AG09309 (cell line): ENCODE measurements at places on chromosomes 5 and 9.

- DNase-seq: no peak
These were observed 19.1 kb upstream of the KCNMB1 start for GRCh38 chr5:170408226-170408625.

DNA sequence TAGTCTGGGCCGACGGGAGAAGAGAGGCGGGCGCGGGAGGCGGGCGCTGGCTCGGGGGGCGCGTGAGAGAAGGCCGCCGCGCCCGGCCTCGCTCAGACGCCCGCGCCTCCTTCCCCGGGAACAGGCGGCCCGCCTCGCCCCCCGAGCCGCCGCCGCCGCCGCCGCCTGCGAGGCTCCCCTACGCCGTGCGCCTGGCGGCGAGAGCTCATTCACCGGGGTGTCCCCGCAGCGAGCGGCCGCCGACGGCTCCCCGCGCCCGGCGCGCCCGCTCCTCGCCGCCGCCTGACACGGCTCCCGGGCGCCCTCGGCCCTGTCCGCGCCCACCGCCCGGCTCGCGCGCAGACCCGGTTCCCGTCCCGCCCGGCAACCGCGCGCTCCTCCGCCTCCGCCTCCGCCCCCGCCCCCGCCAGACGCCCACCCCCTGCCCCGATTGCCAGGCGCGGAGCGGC is at the start of gene GNAQ:
Gene GNAQ (minus strand): TSS at position 368 of the 449 bp plus-strand sequence. CDS start 576 bp downstream, outside the sequence.
- no peak for DNase-seq

DNA sequence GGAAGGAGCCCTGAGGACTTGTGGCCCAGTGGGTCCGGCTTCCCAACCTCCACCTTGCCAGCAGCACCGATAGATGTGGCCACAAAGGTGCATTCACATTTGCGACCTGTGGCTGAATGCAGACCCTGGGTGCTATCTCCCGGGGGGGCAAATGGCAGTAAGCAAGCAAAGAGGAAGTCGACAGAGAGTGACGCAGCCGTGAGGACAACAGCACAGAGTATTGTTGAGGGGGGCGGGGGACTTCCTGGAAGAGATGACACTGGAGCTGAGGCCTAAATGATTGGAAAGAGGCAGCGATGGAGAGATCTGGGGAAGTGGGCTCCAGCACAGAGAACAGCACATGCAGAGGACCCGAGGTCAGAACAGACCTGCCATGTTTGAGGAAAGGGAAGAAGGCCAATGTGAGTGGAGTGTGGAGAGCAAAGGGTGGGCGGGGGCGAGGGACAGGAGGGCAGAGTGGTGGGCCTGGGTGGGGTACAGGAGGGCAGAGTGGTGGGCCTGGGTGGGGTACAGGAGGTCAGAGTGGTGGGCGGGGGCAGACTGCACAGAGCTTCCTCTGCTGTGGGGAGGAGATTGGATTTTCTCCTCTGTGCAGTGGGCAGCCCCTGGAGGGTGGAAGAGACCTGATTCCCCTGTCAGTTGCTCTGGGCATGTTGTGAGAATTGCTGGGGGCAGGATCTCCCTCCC is 42.6 kb downstream of the ADAMTS2 start:
- no peak for DNase-seq

DNA sequence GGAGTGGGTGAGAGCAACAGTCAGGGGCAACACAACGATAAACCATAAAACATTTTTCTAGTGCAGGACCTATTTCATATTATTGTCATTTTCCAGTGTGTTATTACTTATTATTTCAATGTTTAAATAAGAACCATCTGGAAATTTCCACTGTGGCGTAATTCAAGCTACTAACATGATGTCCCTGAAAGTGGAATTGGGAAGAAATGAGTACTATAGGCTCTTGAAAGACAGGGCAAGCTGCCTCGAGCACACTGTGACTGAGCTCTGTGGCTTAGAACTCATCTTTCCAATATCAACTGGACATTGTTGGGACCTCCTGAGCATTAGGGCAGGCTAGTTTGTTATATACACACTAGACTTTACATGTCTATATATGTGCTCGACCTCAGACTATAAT is 182.9 kb upstream of the RIOK2 start:
- DNase-seq: no peak

DNA sequence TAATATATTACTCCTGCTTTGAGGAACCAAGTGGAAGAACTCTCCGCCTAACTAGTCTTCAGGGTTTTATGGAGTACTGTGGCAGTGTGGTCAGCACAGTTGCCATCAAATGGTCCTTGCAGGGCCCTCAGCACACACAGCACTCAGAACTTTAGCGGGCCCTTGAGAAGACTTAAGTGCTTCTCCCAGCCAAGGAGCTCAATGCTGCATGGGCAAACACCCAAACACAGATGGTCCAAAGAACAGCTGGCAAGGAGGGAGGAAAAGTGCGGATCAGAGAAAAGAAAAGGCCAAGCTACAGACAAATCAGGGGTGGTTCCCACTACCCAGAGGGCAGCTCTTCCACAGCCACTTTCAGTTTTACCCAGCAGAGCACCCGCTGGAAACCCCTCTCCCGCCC is 98.6 kb downstream of the SPOCK1 start:
- DNase-seq: no peak

DNA sequence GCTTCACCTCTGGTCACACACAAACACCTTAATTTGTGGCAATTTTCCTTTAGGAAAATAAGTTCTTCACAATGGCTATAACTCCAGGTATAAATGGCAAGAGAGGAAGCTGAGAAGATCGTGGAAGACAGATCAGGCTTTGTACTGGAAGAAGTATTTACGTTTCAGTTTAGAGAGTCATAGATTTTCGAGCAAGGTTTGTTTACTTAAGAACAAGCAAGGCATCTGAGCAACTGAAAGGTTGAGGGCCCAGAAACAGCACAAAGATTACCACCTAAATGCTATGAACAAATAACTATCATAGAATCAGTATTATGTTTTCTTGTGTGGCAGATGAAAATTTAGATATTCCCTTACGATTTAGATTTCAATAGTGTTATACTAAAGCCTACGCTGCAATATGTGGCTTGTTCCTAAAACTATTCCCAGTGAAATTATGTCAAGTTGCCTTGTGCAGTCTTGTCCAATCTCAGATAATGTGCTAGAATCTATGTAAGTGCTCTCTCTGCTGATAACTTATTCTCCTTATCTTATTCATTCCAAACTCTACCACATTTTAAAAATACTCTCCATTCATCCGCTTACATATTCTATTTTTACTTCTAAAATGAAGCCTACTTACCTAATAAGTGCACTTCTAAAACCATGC is 6.7 kb downstream of the SLCO4C1 start:
- DNase-seq: no peak

GRCh38 chr9:83583151-83584014 is 39.6 kb upstream of the IDNK start:
- no peak for DNase-seq

DNA sequence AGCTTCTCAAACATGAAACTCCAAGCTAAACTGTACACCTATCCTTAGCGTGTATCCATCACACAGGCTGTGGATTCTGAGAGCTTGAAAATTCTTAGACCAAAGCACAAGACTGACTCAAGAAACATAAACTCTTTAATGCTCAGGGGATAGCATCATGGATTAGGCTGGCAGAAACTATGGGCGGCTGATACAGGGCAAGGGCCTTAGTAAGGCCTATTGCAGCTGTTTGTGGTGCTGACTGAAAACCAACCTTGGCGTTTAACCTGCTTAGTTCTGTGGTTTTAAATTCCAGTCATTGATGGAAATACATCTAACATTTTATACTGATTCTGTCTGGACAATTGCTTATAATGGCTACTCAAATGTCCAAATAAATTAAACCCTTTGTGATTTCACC is 183.7 kb downstream of the TLR4 start:
- no peak for DNase-seq

DNA sequence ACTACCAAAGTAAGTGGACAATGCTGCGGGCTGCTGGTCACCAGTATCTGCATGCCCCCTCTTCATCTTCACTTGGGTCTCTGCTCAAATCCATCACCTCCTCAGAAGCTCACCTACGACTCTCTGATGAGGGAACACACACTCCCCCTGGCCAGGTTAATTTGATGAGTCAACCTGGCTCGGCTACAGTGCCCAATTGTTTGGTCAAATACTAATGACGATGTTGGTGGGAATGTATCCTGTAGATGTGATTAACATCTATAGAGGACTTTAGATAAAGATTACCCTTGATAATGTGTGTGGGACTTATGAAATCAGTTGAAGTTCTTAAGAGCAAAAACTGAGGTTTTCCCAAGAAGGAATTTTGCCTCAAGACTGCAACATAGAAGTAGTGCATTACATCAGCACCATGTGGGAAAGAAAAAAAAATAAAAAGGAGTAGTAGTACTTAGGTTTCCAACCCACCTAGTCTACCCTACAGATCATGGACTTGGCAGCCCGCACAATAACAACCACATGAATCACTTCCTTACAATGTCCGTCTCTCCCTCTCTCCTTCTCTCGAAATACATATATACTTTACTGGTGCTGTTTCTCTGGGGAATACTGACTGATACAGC is 467.3 kb downstream of the DNAH5 start:
- no peak for DNase-seq

- no peak for DNase-seq
These were observed 100.0 kb downstream of the CRB2 start for GRCh38 chr9:123456011-123456410.

DNA sequence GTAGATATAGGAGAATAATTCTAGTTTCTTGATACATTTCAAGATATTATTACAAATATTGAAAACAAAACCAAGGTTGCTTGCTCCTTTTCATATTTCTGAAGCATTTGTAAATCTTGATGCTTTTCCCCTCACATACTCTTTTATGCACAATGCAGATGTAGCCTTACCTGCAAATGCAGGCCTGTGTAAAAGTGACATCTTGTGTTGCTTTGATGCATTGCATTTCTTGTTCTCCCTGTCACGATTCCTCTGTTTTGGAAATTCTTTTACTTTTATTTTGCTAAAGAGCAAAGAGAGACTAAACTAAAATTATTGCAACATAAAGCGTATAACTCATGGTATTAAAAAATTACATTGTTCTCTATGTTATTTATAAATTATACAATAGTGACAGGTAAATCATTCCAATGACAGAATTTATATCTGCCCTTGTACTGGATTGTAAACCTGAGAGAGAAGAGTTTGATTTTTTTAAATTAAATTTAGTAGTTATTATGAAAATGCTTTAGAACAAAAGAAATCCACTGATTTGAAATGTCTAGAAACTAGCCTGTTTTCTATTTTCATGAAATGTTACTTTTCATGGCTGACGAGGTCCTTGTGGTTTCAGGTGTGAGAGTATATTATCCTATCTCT is 970.0 kb downstream of the MAT2B start:
- DNase-seq: no peak

DNA sequence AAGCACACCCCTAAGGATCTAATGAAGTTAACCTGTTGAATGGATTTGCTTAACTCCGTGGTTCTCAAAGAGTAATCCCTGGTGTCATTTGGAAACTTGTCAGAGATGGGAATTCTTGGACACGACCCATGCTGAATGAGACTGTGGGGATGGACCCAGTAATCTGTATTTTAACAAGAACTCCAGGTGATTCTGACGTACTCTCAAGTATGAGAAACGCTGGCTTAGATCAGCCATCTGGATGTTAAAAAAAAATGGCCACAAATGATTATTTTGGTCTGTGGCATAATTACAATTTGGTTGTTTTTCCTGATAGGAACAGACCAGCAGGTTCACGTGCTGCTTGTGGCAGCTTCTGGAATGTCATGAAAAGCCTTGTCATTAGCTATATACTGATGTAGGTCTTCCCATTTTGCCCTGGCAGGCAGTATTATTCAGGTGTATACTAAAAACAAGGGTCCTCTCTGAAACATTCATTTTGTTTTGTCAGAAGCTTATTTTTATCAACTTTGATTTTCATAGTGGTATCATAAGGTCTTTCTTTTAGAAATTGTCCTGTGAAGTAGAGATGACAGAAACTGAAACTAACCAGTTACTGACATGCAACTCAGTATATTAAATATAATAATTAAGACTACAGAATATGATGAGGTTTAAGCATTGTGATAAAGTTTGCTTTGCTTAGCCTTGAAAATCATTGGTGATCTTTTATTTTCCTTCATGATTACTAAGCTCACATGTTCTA is 15.4 kb downstream of the CPEB4 start:
- DNase-seq: no peak

DNA sequence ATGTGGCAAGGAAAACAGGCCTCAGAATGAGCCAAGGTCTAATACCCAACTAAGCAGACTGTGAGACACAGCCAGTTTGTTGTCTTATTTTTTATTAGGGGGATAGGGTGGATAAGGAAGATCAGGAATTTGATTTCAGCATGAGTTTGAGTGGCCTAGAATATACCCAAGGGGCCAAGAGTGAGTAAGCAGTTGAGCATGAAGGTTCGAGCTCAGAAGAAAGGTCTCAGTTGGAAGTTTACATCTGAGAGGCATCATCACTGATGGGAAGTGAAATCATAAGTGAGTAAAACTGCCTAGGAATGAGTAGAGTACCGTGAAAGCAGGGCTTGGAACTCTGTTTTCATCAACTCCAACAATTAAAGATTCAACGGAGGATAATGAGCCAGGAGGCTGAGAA is 12.6 kb downstream of the PSMD5 start:
- peak; percentile 3 for DNase-seq

- no peak for DNase-seq
These were observed 141.0 kb downstream of the CDK5RAP2 start for GRCh38 chr9:120438836-120439546.

DNA sequence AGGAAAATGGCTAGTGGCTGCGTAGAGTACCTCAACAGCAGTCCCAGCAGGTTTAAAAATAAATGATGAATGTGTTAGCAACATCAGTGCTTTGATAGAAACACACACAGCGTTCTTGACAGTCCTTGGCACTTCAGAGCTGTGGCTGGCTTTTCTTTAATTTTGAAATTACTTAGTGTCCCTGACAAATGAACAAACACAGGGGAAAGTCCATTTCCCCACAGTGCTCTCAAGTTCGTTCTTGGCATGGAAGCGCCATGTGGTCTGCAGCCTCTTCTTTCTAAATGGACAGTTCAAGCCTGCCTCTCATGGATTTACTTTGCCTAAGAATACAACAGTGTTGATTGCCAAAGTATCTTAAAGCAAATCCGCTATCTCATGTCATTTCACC is 102.2 kb downstream of the ADAMTS12 start:
- no peak for DNase-seq

DNA sequence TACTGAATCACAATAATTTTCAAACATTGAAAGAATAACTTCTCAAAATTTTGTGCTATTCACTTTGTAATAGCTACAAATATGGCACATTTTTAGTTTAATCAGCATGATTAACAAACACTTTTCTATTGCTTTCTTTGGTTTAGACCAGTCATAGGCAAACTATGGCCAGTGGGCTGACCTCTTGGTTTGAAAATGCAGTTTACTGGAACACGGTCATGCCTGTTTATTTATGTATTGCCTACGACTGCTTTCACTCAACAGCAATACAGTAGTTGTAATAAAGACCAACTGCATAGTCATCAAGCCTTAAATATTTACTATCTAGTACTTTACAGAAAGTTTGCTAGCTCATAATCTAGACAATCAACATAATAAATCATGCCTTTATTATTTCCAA is 810.8 kb downstream of the TLE1 start:
- DNase-seq: no peak
